ENCODE measurements at places on chromosomes 11 and 22.

- DNase-seq, result peak; percentile 43
Observed at GRCh38 chr11:65432686-65433582, 10.3 kb downstream of the NEAT1 start.

DNA sequence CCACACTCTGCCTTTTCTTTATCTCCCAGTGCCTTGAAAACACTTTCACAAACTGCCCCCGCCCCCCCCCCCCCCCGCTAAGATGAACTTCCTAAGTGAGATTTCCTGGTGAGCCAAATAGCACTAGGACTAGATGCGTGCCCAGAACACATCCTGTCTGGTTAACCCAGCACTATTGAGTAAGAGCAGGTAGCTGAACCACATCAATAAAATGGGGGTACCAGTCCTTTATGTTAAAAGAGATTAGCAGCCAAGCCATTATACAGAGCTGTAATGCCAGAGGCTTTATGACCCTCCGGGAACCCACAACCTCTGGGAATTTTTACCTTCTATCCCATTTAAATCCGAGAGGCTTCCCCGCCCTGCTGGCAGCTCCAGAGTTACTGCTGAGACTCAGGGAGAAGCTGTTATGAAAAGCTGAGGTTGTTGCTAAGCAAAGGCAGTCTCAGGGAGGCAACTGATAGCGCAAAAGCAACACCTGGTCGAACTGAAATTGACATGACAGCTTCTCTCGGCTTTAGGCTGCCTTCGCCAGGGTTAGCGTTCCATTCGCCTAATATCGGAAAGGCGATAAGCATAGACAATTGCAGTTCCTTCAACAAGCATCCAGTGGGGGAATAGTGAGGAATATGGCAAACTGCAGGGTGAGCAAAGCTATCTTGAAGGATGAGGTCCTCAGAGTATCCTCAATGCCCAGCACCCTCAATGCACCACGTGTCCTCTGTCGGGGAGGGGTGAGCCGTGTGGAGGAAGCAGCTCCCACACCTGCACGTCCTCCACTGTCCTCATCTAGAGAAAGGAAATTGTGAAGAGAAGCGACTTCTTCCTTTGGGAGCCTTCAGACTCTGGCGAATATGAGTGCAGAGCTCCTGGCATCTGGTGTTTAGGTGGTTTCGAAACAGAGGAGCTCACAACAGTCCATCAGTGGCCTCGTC lies 977.0 kb downstream of the NTM start:
- no peak for DNase-seq

GRCh38 chr11:17463546-17464174 lies 13.0 kb downstream of the ABCC8 start:
- no peak for DNase-seq

DNA sequence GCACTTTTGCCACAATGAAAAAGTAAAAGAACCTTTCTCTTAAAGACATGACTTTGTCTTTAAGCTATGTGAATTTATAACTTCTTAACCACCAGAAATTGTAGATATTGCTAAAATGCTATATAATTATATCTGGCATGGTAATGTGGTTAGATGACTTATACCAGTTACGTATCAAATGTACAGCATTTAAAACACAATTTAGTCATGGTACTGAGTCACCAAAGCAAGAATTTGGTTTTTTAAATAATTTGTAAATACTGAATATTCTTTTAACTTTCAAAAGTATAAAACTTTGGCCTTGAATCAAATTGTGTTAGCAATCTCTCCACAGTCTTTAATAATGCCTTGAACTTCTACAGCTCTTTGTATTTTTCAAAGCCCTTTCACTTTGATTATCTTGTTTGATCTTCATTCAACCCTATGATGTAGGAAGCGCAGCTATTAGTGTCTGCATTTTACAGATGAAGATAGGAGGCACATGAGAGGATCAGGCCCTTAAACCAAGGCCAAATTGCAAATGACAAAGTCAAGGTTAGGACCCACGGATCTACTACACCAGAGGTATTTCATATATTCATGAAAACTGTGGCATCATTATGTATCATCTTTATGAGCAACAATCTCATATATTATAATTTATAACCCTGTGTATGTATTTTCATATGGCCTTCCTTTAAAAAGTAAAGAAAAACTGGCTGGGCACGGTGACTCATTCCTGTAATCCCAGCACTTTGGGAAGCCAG lies 4.4 kb upstream of the SYTL2 start:
- peak; percentile 77 for DNase-seq

DNA sequence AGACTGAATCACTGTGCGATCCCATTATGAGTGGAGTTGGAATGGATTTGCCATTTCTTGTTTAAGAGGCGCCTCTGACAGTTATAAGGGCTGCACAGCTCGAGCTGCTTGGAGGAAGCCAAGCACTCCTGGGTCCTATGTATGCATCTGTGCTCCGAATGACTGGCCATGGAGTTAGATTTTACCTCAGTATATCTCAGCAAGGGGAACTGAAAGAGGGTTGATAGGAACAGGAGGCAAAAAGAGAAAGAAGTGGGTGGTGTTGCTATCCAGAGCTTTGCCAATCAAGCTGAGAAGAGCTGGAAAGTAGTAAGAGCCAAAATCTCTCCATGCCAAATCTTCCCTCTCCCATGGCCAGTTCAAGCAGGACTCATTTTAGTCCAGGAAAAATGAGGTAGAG lies 632.0 kb upstream of the KIRREL3 start:
- no peak for DNase-seq

GRCh38 chr22:17957693-17958092 lies 66.7 kb downstream of the MICAL3 start:
- DNase-seq, result no peak

DNA sequence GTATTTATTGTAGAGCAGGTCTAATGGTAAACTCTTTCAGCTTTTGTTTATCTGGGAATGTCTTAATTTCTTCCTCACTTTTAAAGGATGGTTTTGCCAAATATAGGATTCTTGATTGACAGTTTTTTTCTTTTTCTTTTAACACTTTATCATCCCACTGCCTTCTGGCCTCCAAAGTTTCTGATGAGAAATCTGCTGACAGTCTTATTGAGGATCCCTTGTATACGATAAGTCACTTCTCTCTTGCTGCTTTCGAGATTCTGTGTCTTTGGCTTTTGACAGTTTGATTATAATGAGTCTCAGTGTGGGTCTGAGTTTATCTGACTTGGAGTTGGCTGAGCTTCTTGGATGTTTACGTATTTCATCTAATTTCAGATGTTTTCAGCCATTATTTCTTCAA lies 6.7 kb upstream of the TSKU start:
- no peak for DNase-seq

- DNase-seq, result no peak
Observed at GRCh38 chr11:126404367-126404766, 48.9 kb downstream of the ST3GAL4 start.

- no peak for DNase-seq
Observed at GRCh38 chr22:36405671-36406538, 18.1 kb upstream of the MYH9 start.

DNA sequence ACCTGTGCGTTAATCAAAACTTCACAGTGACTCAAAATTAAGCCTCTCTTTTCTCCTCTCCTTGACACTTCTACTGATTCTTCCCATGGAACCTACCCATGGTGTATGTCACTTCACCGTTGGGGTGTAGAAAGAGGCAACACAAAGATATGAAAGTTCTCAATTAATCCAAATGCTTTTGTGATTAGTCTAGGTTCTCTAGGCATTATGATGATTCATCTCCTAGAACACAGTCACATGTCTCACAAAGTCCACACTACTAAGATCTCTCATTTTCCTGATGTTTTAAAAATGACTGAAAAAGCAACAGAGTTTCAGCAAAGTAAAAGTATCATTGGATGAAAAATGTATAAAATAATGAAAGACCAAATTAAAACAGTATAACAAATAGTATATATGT lies 13.7 kb upstream of the SCGB2A2 start:
- peak; percentile 43 for DNase-seq

DNA sequence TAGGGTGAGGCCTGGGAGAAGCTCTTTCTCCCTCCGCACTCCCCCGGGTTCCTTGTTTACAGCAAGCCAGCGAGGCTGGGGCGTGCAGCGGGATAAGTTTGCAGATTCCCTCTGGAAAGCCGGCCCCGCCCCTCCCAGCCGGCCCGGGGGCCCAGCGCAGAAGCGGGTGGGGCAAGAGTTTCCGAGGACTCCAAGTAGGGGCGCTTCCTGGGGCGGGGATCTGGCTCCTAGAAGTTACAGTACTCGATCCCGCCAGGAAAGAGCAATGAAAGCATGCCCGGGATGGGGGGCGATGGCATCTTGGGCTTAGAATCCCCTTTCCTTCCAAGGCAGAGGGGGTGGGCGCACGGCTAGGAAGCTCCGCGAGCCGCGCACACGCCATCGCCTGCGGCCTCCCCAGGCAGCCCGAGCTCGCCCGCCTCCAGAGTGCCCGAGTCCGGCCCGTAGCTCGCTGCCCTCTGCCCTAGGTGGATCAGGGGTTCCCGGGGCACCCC lies 385 bp downstream of the TST start:
- peak; percentile 47 for DNase-seq

DNA sequence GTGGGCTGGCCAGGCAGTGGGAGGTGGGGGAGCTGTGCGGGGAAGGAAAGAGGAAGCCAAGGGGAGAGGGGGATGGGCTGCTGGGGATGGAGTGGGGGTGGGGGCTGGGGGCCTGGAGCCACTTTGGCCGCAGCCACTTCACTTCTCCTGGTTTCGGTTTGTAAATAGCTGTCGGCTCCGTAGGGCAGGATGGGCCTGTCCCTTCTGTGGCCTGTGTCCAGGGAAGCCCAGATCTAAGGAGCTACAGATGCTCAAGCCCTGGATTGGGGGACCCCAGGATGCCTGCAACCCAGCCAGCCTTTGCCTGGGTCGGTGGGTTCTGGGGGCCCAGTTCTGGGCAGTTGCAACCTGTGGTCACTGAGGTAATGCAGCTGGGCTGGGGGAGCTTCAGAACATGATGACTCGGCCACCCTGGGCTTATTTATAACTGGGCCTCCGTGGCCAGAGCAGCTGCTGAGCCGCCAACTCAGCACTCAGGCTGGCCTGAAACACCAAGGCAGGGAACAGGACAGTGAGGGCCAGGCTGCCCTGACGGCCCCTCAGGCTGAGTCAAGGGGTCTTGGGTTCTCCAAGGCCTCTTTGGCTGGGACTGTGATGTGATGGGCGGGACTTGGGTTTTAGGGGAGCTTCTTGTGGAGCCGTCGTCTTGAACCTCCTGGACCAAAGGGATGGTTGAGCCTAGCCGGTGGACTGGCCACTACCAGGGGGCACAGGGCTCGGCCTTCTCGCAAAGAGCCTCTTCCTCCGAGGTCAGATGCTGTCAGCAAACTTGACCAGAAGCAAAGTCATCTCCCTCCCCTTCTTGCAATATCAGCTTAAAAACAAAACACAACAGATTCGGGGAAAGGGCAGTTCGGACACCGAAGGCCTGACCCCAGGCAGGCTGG lies 15.0 kb upstream of the SLC39A13 start:
- peak; percentile 84 for DNase-seq

DNA sequence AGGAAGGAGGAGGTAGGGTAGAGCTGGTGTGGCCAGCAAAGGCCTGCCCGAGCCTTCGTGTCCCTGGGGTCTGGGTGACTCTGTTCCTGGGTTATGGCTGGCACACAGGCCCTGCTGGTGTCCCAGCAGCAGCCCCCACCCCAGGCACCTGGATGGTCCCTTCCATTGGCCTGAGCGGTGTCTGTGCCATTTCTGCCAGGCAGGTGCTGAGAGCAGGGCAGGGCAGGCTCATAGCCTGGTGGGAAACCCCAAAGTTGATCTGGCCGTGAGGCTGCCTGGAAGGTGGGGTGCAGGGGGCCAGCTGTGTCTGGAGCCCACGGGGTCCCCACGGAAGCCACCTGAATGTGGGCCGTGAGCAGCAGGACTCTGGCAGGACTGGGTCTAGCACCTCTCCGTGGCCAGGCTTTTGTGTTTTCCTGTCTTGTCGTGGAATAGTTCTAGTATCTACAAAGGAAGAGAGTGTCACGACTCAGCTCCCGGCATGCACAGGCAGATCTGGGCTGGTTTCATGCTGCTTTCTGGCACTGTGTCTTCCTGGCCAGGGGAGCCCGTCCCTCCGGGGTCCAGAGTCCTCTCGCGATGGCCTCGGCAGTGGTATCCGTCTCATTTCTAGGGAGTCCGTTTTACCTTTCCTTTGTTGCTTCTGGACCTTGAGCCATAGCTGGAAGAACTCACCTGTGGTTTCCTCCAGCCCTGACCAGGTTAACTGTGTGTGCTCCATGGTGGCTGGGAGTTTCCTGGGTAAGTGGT lies 83.7 kb downstream of the KCNQ1 start:
- DNase-seq, result no peak

DNA sequence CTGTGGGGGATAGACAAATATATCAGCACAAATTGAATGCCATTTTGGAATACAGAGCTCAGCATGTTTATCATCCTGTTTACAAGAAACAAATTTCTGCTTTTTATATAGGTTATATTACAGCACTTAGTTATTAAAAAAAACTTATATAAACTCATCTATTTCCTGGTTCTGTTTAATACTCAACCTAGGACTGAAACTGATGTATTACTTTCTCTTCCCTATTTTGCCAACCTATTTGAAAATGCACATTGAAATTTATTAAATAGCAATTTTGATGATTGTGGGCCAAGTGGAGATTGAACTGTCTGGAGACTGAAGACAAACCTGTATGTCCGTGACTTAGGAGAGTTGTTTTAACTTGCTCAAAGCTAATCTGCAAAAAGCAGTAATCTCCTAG lies 288.3 kb upstream of the ANO3 start:
- DNase-seq, result no peak

DNA sequence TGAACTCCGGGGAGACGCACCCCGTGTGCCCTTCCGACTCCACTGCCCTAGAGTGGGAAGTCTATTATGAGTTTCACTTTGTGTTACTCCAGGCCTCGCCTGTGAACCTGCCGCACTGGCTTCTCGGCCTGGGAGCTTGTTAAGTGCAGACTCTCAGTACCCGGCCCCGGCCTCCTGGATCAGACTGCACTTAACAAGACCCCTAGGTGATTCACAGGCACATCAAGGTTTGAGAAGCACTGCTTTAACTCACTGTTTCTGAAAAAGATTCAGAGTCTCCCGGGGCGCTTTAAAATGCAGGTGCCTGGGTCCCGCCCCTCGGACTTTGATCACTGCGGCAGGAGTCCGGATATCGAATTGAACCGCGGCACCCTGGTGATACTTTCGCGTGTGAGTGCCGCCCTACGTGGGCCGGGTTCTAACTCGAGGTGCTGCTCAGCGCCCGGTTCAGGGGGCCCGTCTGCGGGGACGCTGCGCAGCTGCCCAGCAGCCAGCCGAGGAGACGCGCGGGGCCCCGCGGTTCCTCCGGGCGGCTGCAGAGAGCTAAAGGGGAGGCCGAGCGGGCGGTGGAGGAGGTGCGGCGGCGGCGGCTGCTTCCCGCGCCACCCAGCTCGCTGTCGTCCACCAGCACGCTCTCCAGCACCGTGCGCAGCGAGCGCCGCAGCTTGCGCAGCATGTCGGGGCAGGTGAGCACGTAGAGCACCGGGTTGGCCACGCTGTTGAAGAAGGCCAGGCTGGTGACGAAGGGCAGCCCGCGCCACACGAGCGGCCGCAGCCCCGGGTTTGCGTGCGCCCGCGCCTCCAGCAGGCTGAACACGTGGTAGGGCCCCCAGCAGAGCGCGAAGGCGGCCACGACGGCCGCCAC lies 3.4 kb downstream of the PTGDR2 start:
- DNase-seq, result no peak

- no peak for DNase-seq
Observed at GRCh38 chr11:113859665-113860064, 15.7 kb downstream of the USP28 start.

Data from iris pigment epithelial cell (primary cell).